D341Med (cell line): ENCODE measurements at places on chromosomes 4 and X.

DNA sequence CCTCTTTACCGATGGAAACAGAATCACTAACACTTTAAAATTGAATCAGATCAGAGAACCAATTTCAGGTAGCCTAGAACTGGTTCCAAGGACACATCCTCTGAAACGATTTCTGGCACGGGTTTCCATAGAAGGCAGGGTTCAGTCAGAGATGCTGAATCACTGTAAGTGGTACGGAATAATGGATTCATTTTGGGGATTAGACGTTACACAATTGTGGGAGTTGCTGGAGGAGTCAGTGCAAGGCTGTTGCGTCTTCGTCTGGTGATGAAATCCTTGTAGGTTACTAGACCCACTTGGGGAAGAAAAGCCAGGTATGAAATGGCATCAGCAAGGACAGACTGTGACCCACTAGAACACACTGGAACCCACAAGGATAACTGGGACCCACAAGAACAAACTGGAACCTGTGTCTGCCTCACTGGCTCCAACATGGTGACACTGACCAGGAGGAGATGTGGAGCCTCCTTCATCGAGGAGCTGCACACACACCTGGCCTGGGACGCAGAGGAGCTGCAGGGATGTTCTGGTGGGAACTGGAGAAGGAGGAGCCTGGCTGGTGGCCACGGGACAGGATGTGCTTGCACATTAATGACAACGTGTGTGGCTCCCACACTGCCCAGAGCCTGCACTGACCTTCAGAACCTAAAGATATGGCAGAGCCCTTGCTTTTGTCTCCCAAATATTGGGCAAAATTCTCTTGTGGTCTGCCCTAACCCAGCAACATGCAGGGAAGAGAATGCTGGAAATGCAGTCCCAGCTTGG lies 105.1 kb downstream of the TRAPPC11 start:
- DNase-seq: no peak

DNA sequence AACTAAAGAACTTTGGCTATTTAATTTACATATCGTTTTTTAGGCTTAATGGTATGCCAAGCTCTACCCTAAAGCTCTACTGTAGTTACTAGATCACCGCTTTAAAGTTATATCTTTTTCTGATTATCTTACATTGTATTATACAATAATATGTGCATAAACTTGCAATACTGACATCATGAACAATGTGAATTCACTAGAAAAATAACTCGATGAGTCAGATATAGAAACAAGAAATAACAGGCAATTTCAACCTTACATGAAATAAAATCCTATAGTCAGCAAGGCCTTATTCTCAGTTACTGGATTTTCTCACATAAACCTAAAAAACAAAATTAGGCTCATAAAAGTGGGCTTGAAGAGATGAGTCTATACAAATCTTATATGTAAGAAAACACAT lies 32.5 kb downstream of the PDGFC start:
- DNase-seq: no peak

- no peak for DNase-seq
These were observed 13.6 kb downstream of the LDB2 start for GRCh38 chr4:16884673-16885460.

DNA sequence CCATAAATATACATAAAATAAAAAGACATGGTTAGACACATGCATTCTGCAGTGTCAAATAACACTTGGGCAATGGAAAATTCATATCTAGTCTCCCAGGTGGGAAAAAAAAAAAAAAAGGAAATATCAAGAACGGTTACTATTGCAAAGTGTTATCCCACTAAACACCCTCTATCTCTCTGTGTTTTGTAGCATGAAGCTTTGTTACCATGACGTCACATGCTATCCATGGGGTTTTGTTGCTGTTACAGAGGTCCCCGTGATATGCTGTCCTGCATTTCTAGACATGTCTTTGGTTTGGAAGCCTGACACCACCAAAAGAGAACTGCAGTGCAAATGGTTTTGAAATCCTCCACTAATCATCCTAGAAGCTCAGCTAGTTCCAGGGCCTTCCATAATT lies 50.7 kb upstream of the TLR3 start:
- DNase-seq: no peak

DNA sequence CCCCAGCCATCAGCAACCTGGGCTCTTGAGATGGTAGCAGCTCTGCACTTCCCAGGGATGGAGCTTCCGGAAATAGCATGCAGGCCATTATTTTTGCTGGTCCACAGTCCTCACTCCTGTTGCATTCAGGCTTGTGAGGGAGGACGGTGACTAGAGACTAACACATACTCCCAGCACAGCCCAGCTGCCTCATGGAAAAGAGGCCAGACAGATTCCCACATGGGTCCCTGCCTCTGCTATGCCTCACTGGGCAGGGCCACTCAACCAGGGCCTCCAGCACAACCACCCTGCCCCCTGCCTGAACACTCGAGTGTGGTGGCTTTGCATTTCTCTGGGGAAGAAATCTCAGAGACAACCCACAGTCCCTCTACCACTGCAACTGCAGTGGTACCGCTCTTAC lies 1195.1 kb downstream of the PCDH18 start:
- no peak for DNase-seq

- DNase-seq: no peak
These were observed 6.4 kb upstream of the BGN start for GRCh38 chrX:153488231-153488914.

DNA sequence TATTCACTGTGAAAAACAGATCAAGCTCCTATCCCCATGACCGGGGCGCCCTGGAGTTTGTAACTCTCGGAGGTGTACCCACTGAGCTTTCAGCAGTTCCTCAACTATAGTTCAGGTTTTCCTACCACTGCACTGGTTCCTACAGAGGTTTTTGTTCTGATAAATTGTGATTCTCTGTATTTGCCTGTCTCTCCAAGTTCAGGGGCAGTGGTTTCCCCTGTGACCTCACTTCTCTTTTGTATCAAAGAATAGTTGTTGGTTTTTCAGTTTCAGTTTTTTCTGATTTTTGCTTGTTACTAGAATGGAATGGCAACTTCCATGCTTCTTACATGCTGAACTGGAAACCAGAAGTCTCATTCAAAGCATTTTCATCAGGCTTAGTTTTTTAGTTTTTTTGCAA lies 56.8 kb upstream of the PLS3 start:
- DNase-seq: no peak

DNA sequence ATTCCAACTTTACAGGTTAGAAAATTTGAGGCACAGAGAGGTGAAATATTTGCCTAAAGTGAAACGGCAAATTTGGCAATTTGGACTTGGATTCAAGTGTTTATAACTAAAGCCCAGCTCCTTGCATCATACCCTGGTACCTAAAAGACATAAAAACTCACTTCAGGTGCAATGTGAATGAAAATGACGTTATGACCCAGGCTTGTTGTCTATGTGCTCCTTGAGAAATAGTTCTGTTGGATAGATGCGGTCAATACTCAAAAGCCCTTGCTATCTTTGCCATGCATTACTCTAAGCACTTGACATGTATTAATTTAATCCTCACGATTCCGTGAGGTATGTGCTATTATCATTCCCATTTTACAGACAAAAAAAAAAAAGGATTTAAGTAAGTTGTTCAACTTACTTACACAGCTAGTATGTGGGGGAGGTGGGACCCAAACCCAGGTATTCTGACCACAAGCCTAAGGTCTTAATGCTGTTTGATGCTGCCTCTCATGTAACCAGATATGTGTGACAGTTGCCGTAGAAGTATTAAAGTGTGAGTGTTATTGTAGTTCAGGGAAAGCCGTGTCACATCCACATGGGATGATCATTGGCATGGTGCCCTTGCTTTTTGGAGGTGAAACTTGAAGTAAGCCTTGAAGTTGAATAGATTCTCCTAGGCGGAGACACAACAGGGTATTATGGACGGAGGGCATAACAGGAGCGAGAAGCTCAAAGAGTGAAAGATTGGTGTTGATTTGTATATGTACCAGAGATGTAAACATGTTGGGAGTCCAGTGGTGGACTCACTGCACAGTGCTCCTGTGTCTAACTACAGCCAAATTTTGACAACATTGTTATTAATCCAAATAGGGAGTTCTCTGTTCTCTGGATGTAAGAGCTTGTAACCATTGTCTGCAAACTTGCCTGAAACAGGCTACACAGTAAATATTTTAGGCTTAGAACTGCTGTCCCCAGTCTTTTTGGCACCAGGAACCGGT lies 3.1 kb downstream of the SCML1 start:
- no peak for DNase-seq

DNA sequence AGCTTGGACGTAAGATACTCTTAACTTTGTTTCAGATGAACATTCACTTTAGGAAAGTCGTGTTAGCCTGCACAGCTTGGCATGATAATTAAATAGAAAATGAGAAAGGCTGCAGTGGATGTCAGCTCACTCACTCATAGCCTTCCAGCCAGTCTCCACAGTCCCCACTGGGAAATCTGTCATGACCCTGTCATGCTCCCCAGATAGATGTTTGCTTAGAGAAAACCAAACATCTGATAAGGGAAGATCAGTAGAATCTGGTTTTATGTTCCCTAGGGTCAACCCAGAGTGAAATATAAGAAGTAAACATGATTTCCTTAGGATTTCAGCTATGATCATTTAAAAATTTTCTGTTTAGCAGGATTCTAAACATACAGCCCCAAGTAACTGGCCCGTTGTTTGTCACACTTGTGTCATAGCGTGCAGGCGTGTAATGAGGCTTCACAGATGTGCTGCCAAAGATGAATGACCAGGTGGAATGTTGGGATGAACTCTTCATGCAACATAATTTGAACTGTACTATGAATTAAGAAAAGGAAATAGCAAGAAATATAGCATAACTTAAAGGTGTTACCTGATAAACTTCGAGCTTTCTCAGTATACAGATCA lies 180.1 kb downstream of the BANK1 start:
- DNase-seq: no peak

DNA sequence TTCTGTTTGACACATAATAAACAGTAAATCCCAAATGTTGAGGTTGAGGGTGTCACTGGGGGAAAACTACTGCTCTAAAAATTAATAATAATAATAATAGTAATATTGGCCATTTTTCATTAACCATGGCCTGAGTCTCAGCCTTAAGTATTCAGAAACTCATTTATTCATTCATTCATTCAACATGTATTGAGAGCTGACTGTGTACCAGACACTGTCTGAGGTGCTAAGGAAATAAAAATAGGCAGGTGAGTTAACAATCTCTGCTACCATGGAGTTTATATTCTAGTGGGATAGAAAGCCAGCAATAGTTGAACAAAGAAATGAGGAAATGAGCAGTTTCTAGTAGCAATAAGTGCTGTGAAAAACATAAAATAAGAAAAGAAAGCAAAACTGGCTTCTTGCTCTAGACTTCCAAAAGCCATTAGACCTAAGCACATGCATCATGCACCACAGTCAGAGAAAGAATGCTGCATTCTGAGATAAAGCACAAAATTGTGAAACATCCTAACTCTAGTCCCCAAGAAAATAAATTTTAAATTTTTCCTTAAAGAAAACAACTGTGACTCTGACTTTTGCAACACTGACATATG lies 278.7 kb downstream of the RCHY1 start:
- no peak for DNase-seq

- DNase-seq: no peak
These were observed 11.9 kb downstream of the HSD17B13 start for GRCh38 chr4:87310691-87311335.

GRCh38 chrX:121832446-121832845 lies 785.0 kb downstream of the GLUD2 start:
- DNase-seq: no peak

GRCh38 chr4:24248674-24249630 lies 335.4 kb downstream of the DHX15 start:
- no peak for DNase-seq

DNA sequence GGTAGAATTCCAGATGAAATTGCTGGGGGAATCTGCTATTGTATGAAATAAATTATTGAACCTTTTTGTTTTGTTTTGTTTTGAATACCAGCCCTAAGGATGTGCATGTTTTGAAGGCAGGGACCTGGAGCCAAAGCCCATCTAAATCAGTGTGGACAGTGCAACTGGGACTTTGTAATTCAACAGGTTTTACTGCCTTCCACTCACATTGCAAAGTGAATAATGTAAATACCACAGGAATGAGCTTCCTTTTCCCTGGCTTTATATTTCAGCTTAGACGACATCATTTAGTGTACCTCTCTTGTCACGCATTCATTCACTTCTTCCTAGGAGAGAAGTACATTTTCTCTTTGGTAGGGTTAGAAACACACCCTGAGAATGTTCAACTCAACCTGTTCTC lies 795.0 kb downstream of the CENPC start:
- DNase-seq: no peak

DNA sequence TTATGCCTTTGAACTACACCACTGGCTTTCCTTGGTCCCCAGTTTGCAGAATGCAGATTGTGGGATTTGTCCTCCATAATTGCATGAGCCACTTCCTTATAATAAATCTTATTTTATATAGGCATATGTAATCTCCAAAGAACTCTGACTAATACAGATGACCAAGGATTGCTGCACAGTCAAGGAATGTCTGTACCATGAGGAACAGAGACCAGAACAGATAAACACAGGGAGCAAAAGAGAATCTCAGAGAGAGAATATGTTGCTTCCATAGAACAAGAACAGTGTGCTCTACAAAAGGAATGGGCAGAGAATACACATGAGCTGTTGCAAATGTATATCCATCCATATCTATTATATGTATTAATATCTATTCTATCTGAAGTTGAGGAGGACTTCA lies 111.1 kb downstream of the ADRA2C start:
- no peak for DNase-seq

- no peak for DNase-seq
These were observed 150.6 kb downstream of the UNC5C start for GRCh38 chr4:95398217-95398616.

DNA sequence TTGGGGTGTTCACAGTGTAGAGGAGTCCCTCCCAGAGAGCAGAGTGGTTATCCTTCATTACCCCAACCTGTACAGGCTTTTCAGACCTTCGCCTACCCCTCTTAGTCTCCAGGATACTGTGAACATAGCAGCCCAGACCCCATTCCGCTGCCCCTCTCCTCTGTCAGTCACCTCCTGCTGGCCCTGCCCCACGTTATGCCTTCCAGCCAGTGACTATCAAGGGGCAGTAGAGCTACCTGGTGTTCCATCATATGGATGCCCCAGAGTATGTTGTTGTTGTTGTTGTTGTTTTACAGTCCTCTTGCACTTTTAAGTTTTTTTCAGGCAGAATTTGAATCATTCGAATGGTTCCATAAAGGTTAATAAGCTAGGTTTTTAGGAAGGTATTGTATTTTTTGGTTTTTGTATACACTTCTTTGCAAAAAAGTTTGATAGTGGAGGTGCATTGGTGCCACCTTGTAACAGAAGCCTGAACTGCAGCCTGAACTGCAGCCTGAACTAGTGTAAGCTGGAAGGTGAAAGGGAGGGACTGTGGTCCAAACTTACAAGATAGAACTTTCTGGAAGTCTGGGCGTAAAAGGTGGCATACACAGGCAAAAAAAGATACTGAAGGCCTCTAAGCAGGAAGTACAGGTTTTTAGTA lies 101.4 kb upstream of the RAB40AL start:
- peak; percentile 20 for DNase-seq

GRCh38 chr4:80592950-80593349 lies 257.4 kb downstream of the CFAP299 start:
- DNase-seq: no peak

- no peak for DNase-seq
These were observed 438.3 kb downstream of the GPAT3 start for GRCh38 chr4:83974111-83974780.

DNA sequence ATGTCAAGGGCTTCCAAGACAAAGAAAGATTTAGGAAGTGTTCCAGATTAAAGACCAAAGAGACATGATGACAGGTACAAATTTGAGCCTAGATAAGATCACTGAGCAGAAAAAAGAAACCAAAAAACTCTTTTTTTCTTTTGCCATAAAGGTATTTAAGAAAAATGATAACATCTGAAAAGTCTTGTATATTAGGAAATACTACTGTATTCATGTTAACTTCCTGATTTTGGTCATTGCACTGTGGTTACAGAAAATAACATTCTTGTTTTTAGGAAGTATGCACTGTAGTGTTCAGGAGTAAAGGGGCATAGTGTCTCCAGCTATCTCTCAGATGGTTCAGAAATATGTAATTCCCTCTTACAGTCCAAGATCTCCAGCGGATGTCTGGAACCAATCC lies 37.1 kb downstream of the RWDD4 start:
- no peak for DNase-seq
